ENCODE measurements at places on chromosomes 1 and 21. TPM values are rescaled to one million over a fixed set of nuclear protein-coding genes. Genes with fewer than 3 reads are reported as not detected.

PPM1J gene
- 0.30 TPM for total RNA-seq

GRCh38 chr1:221025956-221026355 lies 146.7 kb downstream of the HLX start:
- no peaks in the 10 kb centered on the region for H3K27me3 ChIP-seq
- no peaks in the 10 kb centered on the region for H3K4me1 ChIP-seq
- DNase-seq = no peak
- no peak overlapping the region for H3K27ac ChIP-seq

GRCh38 chr21:34715985-34716596 lies 47.3 kb downstream of the CLIC6 start:
- H3K27ac ChIP-seq = no peak overlapping the region
- H3K4me1 ChIP-seq = no peaks in the 10 kb centered on the region
- no peak for DNase-seq
- no peaks in the 10 kb centered on the region for H3K36me3 ChIP-seq

CDC20 gene
- total RNA-seq = 2.4 TPM

GRCh38 chr1:65150108-65150463 lies 2.1 kb downstream of the AK4 start:
- DNase-seq = no peak
- H3K27me3 ChIP-seq = peaks cover 17% of the 10 kb centered on the region
- peaks cover 7% of the 10 kb centered on the region for H3K4me1 ChIP-seq
- no peak overlapping the region for H3K27ac ChIP-seq
- H3K36me3 ChIP-seq = no peaks in the 10 kb centered on the region

DNA sequence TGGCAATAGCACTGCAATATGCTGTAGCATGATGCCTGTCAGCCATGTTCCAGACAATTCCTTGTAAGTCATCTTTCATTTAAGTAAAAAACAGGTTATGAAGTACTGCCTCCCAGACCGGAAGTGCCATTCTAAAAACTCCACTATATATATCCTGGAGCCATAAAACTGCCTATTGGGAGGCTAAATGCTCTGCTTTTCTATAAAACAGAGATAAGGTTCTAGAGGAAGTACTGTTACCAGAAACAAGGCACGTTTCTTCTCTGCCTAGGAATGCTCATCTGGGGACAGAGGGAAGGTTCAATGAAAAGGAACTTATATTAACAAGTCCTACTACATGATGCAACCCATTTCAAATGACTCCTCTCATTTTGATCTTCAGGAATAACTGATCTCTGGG lies 66.8 kb downstream of the GPR137B start:
- H3K4me3 ChIP-seq = no peak overlapping the region
- H3K27me3 ChIP-seq = no peaks in the 10 kb centered on the region
- no peak for DNase-seq
- H3K36me3 ChIP-seq = no peaks in the 10 kb centered on the region
- H3K27ac ChIP-seq = no peak overlapping the region

DNA sequence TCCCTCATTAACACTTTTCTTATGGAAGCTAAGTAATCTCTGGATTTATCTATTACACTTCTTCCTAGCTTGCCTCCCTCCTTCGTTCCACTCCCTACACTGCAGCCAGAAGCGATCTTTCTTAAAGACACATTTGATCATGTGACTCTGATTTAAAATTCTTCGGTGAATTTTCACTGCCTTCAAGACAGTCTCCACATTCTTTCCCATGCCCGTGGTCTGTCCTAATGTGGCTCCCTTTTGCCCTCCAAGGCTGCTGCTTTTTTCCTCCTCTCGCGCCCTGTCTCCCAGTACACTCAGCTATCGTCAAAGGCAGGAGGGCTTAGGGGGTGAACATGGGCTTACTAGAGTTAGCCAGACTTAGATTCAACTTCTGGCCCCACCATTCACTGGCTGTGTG lies 64.4 kb downstream of the SDCCAG8 start:
- H3K36me3 ChIP-seq = peaks cover 22% of the 10 kb centered on the region
- peaks cover 16% of the 10 kb centered on the region for H3K4me1 ChIP-seq
- DNase-seq = no peak
- no peaks in the 10 kb centered on the region for H3K27me3 ChIP-seq
- H3K4me3 ChIP-seq = no peak overlapping the region

CDC42BPA gene
- 40.3 TPM for total RNA-seq

PRELP gene
- total RNA-seq = 47.5 TPM

GRCh38 chr1:157025856-157026255 lies 19.7 kb downstream of the ARHGEF11 start:
- no peaks in the 10 kb centered on the region for H3K36me3 ChIP-seq
- no peaks in the 10 kb centered on the region for H3K4me1 ChIP-seq
- no peaks in the 10 kb centered on the region for H3K27me3 ChIP-seq
- no peak overlapping the region for H3K4me3 ChIP-seq
- DNase-seq = no peak
- H3K27ac ChIP-seq = no peak overlapping the region

GPA33 gene
- total RNA-seq = 3.6 TPM

ANKRD65 gene
- 22.3 TPM for total RNA-seq

Measured in lower lobe of right lung (tissue), 2 donors.